NCI-H524 (cell line): ENCODE measurements at places on chromosomes 2 and 18.

DNA sequence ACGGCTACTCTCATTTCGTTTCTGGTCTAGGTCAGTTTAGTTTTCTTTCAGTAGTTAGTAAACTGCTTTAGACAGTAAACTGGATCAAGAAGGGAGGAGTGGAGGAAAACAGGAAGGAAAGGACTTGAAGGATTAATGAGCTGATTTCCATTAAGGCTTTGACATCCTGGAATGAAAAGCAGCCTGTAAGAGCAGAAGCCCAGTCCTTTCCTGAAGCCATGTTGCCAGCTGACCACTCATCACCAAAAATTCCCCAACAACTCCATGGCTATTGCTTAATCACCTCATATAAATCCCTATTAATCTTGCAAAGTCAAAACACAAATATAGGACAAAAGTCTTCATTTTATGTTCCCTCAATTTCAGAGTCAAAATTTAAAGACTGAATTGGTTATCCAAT lies 113.7 kb upstream of the ZFP36L2 start:
- DNase-seq = no peak

DNA sequence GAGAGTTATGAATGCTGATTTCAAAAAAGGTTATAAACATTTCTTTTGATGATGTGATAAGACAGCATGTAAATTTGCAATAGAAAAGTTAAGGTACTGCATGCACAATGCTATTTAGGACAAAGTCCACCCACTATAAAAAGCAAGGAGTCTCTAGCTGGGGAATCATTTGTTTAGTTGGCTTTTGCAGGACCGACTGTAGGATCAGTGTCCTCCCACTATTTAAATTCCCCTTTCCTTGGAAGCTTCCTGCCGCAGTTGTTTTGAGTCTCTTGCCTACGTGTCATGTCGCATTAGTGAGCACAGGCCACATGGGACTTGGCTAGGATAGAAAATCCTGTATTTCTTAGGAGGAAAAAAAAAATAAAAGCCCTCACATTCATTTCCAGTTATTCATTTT lies 13.1 kb downstream of the QPCT start:
- no peak for DNase-seq

- no peak for DNase-seq
Observed at GRCh38 chr2:127508023-127508630, 18.2 kb downstream of the IWS1 start.

GRCh38 chr2:133586978-133587377 lies 18.7 kb upstream of the NCKAP5 start:
- no peak for DNase-seq

- no peak for DNase-seq
Observed at GRCh38 chr2:150120326-150120955, 367.0 kb downstream of the RND3 start.

DNA sequence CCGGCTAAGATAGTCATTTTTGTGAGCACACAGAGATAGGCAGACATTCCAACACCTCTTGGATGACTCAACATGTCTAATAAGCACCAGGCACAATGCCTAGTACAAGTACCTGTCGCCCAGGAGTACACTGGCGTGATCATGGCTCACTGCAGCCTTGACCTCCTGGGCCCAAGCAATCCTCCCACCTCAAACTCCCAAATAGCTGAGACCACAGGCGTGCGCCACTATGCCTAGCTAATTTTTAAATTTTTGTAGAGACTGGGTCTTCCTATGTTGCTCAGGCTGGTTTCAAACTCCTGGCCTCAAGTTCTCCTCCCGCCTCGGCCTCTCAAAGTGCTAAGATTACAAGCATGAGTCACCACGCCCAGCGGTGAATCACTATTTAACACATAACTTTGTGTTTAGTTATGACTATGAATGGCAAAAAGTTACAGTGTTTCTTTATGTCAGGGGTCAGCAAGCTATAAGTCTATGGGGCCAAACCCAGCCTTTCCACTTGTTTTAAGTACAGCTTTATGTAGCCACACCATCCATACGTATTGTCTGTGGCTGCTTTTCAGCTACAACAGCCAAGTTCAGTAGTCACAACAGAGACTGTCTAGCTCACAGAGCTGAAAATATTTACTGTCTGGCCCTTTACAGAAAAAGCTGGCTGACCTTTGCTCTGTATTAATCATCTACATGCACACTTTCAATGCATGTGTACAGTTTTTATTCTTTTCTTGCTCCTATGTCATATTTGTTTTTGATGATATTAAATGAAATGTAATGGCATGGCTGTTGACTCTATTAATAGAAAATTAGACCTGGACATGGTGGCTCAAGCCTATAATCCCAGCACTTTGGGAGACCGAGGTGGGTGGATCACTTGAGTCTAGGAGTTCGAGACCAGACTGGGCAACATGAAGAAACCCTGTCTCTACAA lies 18.7 kb downstream of the ORC2 start:
- DNase-seq = no peak

DNA sequence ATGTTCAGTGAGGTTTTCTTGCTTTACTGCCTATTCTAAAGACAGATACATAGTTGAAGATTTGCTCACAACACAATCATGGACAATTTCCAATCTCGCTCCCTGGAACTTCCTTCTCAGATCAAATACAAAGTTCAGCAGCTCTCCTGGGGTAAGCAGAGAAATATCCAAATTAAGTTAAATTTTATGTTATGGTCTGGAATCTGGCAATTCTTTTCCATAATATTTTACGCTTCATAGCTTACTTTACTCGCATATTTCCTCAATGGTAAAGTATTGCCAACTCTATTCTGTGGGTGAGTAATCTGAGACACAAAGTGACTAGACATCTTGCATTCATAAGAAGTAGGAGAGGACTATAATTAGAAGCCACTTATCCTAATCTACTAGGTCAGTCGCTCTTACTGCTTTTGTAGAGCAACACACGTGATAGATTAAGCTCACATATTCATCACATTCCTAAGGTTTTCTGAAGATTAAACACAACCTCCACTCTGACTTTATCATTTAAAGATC lies 529.4 kb downstream of the CCDC85A start:
- DNase-seq = peak; percentile 53

GRCh38 chr18:45063246-45064038 lies 382.8 kb downstream of the SETBP1 start:
- no peak for DNase-seq

GRCh38 chr2:217875138-217875537 lies 127.7 kb downstream of the TNS1 start:
- no peak for DNase-seq

DNA sequence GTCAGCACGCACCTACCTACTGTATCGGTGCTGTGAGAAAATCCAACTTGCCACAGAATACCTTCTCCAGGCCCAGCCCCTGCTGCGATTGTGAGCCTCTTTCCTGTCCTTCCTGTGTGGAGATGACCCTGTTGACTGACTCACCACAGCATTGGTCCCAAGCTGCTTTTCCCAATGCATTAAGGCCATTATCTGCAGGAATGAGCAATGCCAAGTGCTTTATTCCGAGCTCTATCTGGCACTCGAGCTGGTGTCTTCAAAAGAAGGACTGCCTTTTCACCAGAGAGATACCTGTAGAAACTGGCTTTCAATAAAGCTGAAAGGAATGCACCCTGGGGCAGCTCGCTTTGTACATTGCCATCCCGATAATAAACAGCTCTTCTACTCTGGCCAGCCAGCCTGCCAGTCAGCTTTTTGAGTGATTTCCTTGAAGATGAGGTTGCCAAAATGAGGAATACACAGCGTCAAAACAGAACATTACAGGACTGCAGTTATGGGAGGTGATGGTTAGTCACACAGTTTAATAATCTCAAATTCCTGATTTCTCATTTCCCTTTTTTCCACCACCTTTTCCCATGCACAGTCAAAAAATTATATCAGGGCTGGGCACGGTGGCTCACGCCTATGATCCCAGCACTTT lies 8.3 kb upstream of the RNF103 start:
- no peak for DNase-seq

GRCh38 chr2:74138600-74139323 lies 8.9 kb downstream of the BOLA3 start:
- no peak for DNase-seq

GRCh38 chr2:165239230-165239629 lies at the start of gene SCN2A:
SCN2A (plus strand) TSS chr2:165239414; CDS start chr2:165295824, 56,410 bp downstream.
- peak; percentile 66 for DNase-seq

DNA sequence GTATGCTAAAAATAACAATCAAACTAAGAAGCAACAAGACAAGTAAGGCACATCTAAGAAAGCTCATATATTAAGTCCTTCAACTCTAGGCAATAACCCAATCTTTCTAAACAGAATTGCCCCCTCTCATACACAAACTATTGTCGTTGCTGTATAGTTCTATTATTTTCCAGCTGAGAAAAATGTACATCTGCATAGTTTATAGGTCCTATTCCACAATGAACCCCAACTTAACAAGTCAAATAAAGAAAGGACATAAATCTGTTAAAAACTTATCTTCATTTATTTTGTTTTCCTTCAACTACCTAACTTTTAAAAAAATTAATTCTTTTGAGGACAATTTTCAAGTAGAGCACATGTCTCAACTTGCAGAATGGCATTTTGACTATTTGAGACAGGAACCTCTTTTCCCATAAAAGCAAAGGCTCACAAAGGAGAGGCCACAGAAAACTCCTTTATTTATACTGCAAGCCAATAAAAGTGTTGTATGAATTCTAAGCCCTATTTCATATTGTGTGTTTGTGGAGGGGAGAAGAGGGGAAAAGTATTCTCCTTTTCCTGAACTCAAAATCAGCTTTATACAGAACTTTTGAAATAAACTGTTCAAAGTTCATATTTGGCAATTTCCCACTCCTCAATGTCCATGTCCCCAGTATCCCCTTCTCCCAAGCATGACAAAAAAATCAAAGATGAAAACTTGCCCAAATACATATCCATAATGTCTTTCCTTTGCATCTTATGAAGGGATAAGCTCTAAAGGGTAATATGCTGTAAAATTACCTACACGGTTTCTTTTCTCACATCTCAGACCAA lies 37.4 kb downstream of the RTN4 start:
- DNase-seq = no peak

- no peak for DNase-seq
Observed at GRCh38 chr18:79940814-79941472, 10.5 kb downstream of the SLC66A2 start.

- DNase-seq = no peak
Observed at GRCh38 chr2:39938035-39938835, 159.2 kb upstream of the THUMPD2 start.

DNA sequence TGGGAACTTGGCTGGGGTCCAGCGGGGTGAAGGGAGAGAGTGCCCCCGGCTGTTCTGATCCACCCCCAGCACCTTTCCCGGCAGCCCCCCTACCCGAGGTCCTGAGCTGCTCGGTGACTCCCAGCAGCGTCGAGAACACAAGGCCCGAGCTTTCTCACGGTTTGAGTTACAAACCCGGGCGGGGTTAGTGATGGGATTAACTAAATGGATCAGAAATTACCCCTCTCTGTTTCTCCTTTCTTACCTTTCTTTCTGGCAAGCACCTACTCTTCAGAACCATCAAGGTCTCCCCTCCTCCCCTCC lies 139.4 kb upstream of the GPC1 start:
- DNase-seq = no peak

DNA sequence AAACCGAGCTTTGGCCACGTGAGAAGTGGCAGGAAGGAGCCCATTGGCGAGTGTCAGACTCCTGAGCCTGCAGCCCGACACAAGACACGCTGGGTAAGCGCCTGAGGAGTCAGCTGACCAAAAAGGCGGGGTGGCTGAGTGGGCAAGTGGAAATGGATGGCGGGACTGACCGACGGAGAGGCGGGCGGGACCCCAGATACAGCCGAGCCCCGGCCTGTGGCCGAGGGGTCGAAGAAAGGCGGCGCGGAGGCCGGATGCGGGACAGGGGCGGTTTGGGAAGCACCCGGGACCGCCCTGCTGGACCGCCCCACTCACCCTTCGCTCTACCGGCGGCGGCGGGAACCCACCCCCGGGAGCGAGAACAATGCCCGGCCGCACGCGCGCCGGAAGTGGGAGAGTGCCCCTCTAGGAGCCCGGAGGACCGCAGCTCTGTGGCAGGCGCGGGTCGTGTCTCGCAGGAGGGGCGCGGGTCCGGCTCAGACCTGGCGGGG lies 22.8 kb downstream of the ZSCAN30 start:
- peak; percentile 76 for DNase-seq

- no peak for DNase-seq
Observed at GRCh38 chr2:32760628-32761027, 132.8 kb downstream of the TTC27 start.

DNA sequence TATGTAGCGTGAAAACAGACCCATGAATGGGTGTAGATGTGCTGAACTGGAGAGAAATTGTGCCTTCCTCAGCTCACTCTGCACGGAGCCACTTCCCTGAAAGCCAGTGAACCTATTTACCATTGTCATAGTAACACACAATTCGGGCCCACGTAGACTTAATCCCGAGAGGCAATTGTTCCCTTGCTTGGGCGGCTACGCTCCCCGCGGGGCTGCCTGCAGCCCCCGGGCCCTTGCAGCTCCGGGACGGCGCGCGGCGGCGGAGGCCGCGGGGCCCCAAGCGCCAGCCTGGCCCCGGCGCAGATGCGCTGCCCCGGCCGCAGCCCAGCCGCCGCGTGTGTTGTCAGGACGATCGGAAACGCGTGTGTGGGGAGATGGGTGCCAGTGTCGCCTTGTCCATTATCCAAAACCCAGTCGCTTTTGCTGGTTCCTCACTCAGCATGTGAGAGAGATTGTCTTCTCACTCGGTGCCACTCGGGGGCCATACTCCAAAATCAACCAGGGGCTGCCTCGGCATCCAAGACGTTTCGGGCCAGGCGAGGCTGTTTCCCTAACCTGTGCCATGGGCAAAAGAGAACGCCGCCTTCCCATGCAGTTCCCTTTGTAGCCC lies 17.9 kb upstream of the LRRTM1 start:
- DNase-seq = no peak

DNA sequence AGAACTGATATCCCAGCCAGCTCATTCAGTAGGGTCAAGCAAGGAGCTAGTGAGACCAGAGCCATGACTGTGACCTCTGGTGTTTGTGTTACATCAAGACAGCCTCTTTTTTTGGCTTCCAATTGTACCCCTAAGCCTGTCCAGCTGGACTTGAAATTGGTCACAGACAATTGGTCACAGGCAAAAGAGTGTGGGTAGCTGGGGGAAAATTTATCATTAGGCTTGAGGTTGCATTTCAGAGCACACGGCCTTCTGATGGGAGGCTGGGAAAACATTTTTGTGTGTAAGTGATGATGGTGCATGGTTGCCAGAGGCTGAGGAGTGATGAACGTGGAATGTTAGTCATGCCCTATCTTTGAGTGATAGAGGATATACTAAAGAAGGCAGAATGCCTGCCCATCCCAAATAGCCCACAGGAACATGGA lies 285.1 kb upstream of the SLC14A2 start:
- no peak for DNase-seq
